ENCODE measurements at places on chromosomes 7 and 10.

DNA sequence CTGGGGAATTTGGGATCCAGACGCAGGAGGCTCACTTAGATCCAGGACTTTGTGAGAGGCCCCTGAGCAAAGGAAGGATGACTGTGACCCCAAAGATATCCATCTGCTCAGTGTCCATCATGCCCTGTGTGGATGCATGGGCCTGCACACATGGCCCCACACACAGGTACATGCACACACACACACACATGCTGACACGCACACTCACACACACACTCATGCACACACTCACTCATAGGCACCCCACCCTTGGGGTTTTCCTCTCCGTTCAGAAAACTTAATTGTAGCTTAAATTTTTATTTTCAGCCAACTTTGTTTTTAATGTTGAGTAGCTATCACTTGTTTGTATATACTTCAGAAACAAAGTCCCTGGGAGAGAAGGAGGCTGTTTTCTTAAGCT is 93.6 kb upstream of the PPIF start:
- no peak for DNase-seq
- no peak overlapping the region for H3K4me3 ChIP-seq
- H3K27ac ChIP-seq, result no peak overlapping the region
- H3K36me3 ChIP-seq, result peaks cover 6% of the 10 kb centered on the region
- H3K4me1 ChIP-seq, result peaks cover 61% of the 10 kb centered on the region
- no peaks in the 10 kb centered on the region for H3K27me3 ChIP-seq

DNA sequence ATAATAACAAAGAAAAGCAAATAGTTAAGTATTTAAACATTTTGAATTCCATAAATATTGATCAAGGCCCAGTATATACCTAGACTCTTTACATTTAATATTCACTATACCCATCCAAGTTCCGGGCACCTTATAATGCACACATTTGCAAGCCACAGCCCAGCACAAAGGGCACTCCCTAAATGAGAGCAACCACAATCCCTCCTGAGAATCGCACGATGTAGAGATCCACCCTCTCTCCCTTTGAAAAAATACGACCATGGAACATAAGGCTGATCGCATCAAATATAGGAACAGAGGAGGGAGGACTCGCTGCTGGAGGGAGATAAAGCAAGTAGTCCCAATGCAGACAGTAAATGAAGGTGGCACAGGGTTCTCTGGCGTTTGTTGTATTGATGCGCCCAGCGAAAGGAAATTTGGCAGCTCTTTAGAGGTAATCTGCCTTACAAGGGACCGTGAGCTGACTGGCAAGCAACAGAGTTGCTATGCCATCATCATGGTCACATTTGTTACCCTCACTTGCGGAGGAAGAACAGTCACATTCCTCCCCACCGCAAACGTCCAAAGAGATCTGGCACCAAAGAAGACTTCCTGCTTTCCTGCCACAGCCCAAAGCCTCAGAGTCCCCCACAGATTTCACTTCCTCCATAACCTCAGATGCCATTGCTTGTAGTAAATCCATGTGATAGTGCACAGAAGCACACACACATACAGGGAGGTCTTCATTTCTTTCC is 16.1 kb upstream of the TAS2R40 start:
- H3K4me3 ChIP-seq, result no peak overlapping the region
- DNase-seq, result peak; percentile 10
- peaks cover 10% of the 10 kb centered on the region for H3K4me1 ChIP-seq
- peaks cover 18% of the 10 kb centered on the region for H3K27me3 ChIP-seq
- no peaks in the 10 kb centered on the region for H3K36me3 ChIP-seq

DNA sequence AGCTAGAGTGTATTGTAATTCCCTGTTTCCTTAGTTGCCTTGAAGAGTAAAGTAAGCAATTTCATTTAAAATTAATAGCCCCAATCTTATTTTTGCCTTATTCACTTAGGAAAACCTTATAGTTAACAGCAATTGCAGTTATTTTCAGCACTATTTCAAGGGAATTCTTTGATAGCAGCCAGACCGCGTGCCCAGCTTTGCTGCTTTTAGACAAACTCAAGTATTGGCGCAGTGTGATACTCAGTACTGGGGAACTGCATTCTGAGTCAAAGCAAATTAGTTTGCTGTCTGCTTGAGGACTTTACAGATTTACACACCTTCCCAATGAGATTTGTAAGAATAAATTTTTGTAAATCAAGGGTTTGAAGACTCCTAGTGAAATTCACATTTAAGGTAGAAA is 21.2 kb downstream of the PRKG1 start:
- DNase-seq, result no peak
- no peaks in the 10 kb centered on the region for H3K27me3 ChIP-seq
- no peaks in the 10 kb centered on the region for H3K4me1 ChIP-seq
- H3K36me3 ChIP-seq, result no peaks in the 10 kb centered on the region

- DNase-seq, result no peak
- no peaks in the 10 kb centered on the region for H3K4me1 ChIP-seq
- no peaks in the 10 kb centered on the region for H3K36me3 ChIP-seq
- no peak overlapping the region for H3K4me3 ChIP-seq
- H3K27ac ChIP-seq, result no peak overlapping the region
Measured at GRCh38 chr7:14199336-14199735, 209.9 kb upstream of the ETV1 start.

DNA sequence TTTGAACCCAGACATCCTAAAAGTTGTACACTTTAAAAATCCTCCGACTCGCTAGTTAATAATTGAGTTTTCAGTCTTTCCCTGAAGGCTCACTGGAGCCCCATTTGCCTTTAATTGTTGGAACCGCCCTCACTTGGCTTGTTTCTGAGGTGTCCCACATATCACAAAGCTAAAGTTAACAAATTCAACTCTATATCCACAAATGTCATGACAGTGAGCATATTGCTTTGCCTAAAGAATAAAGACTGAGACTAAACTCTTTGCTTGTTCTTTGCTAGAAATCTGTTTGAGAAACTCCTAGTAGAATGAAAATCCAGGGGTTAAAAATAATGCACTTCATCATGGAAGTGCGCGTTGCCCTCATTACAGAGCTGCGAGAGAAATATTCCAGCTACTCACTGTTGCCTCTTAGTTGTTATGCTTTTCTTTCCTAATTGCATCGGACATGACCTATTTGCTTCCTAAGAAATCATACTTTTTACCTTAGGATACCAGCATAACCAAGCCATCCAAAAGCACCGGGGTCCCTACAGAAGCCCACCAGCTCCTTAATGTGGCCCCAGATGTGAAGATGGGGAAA is 752 bp downstream of the THSD7A start:
- DNase-seq, result no peak

GRCh38 chr10:7763929-7764328 is 23.9 kb downstream of the KIN start:
- H3K36me3 ChIP-seq, result peaks cover 96% of the 10 kb centered on the region
- peaks cover 5% of the 10 kb centered on the region for H3K4me1 ChIP-seq
- H3K27ac ChIP-seq, result no peak overlapping the region
- H3K27me3 ChIP-seq, result no peaks in the 10 kb centered on the region

GRCh38 chr10:15745751-15746150 is 26.0 kb upstream of the ITGA8 start:
- H3K27ac ChIP-seq, result no peak overlapping the region
- H3K4me1 ChIP-seq, result no peaks in the 10 kb centered on the region
- H3K4me3 ChIP-seq, result no peak overlapping the region

DNA sequence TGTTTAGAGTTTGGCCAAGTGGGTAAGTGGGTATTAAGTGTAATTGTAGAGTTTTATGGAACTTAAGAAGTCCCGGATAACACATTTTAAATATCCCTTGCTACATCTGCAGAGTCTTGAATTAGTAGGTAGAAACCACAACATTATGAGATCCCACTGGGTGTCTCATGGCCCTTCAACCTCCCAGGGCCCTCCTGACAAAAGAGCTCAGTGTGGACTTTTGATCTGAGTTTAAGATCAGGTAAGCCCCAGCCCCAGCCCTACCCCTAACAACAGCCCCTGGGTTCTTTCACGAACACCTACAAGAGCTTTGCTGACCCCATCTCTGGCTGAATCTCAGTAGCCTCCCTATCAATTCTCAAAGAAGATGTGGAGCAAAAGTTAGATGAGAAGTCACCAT is 65.4 kb upstream of the STK17A start:
- no peak for DNase-seq
- H3K27me3 ChIP-seq, result peaks cover 12% of the 10 kb centered on the region
- no peak overlapping the region for H3K27ac ChIP-seq
- H3K4me3 ChIP-seq, result no peak overlapping the region
- H3K4me1 ChIP-seq, result peaks cover 5% of the 10 kb centered on the region

GRCh38 chr7:140016540-140016939 is 46.2 kb downstream of the PARP12 start:
- no peak for DNase-seq
- no peak overlapping the region for H3K4me3 ChIP-seq
- H3K27me3 ChIP-seq, result peaks cover 6% of the 10 kb centered on the region
- peaks cover under 1% of the 10 kb centered on the region for H3K4me1 ChIP-seq

DNA sequence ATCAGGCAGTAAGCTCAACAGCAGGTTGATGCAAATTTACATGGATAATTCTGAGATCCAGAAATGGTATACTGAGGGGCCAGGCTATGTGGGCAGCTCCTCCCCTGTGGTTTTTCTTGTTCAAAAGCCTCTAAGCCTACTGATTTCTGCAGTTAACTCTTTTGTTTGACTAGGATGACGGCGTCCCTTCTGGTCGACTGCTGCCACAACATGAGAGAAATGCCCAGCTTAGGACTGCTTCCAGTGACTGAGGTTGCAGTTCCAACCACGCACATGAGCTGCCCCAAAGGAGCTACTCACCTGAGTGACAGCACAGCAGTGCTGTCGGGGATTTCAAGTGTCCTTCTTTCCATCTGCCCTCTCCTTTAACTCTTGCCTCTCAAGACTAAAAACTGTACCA is 973.0 kb upstream of the GHITM start:
- no peaks in the 10 kb centered on the region for H3K36me3 ChIP-seq
- H3K4me1 ChIP-seq, result no peaks in the 10 kb centered on the region
- H3K27ac ChIP-seq, result no peak overlapping the region
- H3K4me3 ChIP-seq, result no peak overlapping the region
- no peaks in the 10 kb centered on the region for H3K27me3 ChIP-seq
- DNase-seq, result no peak

- no peak overlapping the region for H3K4me3 ChIP-seq
- peaks cover 12% of the 10 kb centered on the region for H3K36me3 ChIP-seq
- no peak for DNase-seq
Measured at GRCh38 chr10:114492351-114493037, 88.2 kb upstream of the AFAP1L2 start.

- no peaks in the 10 kb centered on the region for H3K4me1 ChIP-seq
- no peak overlapping the region for H3K27ac ChIP-seq
- H3K4me3 ChIP-seq, result no peak overlapping the region
- no peaks in the 10 kb centered on the region for H3K27me3 ChIP-seq
Measured at GRCh38 chr7:14888962-14889361, 13.6 kb downstream of the DGKB start.

GRCh38 chr7:29848941-29849340 is 42.6 kb downstream of the WIPF3 start:
- DNase-seq, result no peak
- peaks cover 46% of the 10 kb centered on the region for H3K27me3 ChIP-seq
- H3K36me3 ChIP-seq, result no peaks in the 10 kb centered on the region
- H3K27ac ChIP-seq, result no peak overlapping the region
- no peak overlapping the region for H3K4me3 ChIP-seq
- H3K4me1 ChIP-seq, result no peaks in the 10 kb centered on the region

DNA sequence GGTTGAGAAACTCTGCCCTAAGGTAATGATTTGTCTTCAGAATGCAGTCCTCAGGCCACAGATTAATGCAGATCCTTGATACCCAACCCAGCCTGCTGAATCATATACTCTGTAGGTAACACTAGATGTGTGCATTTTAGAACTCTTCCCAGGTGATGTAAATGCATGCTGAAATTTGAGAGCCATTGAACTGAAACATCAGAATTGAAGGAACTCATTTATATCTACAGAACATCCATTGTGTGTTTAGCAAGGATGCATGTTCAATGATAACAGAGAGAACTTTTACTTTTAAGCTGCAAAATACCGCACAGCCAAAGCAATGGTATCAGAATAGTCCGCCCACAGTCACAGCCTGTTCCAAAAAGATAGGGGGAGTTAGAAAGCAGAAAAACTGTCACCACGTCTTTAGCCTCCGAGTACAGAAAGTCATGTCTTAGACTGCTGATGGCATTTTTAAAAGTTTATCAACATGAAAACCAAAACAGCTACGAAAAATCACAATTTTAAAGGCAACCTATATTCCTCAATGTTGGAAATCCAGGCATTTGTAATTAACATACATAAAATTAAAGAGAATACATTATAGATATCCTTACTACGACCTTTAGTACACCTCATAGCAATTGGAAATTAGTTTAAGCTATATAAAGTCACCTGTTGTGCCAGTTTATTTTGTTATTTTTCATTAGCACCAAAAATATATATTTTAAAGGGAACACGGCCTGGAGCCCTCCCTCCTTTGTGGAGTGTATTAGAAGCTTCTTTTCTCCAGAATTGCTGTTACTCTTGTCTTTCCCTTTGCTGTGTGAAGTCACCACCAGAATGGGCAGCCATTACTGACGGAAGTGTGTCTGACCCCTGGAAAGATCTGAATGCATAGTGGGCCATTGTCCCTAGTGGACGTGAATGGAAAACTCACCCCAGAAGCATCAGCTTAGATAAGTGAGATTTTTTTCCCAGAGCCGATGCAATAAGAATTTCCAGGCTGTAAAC is 65.8 kb upstream of the PRKAR2B start:
- H3K4me3 ChIP-seq, result no peak overlapping the region
- no peaks in the 10 kb centered on the region for H3K27me3 ChIP-seq
- DNase-seq, result no peak
- no peaks in the 10 kb centered on the region for H3K36me3 ChIP-seq

DNA sequence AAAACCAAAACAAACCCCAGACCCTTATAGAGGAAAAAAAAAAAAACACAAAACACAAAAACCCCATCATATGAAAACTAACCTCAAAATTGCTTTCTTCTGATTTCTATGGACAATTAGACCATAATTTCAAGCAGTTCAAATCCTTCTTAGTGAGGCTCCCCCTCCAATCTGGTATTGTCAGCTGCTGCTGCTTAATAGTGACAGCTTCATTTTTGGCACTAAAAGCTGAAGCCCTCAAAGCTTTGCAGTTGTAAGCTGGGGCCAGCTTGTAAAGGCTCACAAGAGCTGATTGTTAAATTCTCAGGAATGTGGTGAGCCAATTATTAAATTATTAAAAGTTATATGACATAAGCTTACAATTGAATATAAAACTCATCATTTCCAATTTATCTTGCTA is 21.9 kb downstream of the ATXN7L1 start:
- no peak overlapping the region for H3K27ac ChIP-seq
- DNase-seq, result no peak
- no peak overlapping the region for H3K4me3 ChIP-seq
- H3K36me3 ChIP-seq, result peaks cover 7% of the 10 kb centered on the region
- peaks cover 52% of the 10 kb centered on the region for H3K4me1 ChIP-seq

- H3K4me1 ChIP-seq, result peaks cover 57% of the 10 kb centered on the region
- peaks cover 52% of the 10 kb centered on the region for H3K36me3 ChIP-seq
- no peaks in the 10 kb centered on the region for H3K27me3 ChIP-seq
- peak overlapping the region; percentile 74 for H3K4me3 ChIP-seq
Measured at GRCh38 chr10:124612611-124613498, 131.3 kb downstream of the FAM53B start.

- H3K27ac ChIP-seq, result no peak overlapping the region
- no peaks in the 10 kb centered on the region for H3K36me3 ChIP-seq
- peaks cover 13% of the 10 kb centered on the region for H3K27me3 ChIP-seq
- no peak for DNase-seq
- no peak overlapping the region for H3K4me3 ChIP-seq
Measured at GRCh38 chr10:78342827-78343653, 309.4 kb downstream of the RPS24 start.

GRCh38 chr7:23337374-23337773 is 38.2 kb downstream of the MALSU1 start:
- peaks cover 30% of the 10 kb centered on the region for H3K27me3 ChIP-seq
- no peak overlapping the region for H3K4me3 ChIP-seq
- H3K27ac ChIP-seq, result no peak overlapping the region
- H3K4me1 ChIP-seq, result no peaks in the 10 kb centered on the region
- DNase-seq, result no peak
- peaks cover 4% of the 10 kb centered on the region for H3K36me3 ChIP-seq

All from effector memory CD8-positive, alpha-beta T cell (primary cell).